ENCODE measurements at places on chromosomes 5 and 9. TPM values are rescaled to one million over a fixed set of nuclear protein-coding genes. Genes with fewer than 3 reads are reported as not detected.

DNA sequence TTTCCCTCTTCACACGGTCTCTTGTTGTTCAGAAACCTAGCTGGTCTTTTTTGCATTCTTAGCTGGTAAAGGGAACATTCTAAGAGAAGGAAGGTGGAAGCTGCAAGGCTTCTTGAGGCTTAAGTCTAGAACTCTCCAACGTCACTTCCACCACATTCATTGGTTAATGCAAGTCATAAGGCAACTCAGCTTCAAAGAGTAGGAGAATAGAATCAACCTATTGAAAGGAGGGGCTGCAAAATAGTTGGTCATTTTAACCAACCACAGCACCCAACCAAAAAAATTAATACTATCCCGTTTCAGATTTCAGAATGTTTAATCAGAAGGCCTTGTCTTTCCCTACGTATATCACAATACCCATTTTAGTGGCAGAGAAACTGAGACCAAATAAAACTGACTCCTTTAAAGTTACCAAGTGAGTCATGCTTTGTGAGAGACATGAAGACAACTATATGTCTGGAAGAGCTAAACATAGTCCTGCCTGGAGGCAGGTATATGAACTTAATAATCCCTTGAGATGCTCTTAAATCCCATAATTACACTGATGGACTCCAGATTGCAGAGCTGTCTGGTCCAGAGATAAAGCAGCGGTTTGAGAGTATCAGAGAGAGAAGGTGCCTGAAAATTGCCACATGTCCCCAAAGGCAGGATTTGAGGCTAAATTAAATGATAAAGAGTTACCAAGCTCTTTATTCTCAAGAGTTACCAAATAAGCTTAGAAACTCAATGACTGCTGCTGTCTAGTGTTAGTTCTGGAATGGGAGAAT, 14.4 kb downstream of the DOCK8 start:
- DNase-seq, result no peak

GRCh38 chr5:124888050-124888506, 141.6 kb upstream of the ZNF608 start:
- DNase-seq, result no peak

DNA sequence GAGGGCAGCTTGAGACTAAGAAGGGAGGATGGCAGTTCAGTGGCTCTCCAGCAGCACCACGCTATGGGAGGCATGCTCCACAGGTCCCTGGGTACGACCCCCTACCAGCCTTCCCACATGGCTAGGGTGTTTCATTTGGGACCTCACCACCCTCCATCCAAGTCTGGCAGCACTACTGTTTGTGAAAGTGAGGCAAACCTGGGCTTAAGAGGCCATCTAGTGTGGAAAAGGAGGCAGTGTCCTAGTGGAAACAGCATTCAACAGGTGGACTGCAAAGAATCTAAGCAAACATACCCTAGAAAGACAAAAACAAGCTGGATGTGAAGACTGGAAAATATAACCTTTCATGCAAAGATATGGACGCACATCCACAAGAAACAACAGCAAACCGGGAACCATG, 4.8 kb upstream of the C5orf47 start:
- DNase-seq, result no peak

The PCDHGB2 gene
- total RNA-seq, result 0.20 TPM

The GMCL2 gene
- total RNA-seq, result not detected

The HTR1A gene
- not detected for total RNA-seq

Data from activated naive CD4-positive, alpha-beta T cell treated with anti-CD3 and anti-CD28 coated beads, Interleukin-2, amount 50 U/mL, for 72 hours (primary cell).